ENCODE measurements at places on chromosomes 3 and 15. TPM values are rescaled to one million over a fixed set of nuclear protein-coding genes. Genes with fewer than 3 reads are reported as not detected.

GRCh38 chr15:100330221-100330620, 11.6 kb downstream of the ADAMTS17 start:
- no peak for DNase-seq

SH2D7 gene
- total RNA-seq, result not detected

GRCh38 chr3:52473026-52473425, 17.6 kb downstream of the NISCH start:
- DNase-seq, result no peak

- DNase-seq, result no peak
Observed at GRCh38 chr15:44719293-44719999, 8.1 kb downstream of the B2M start.

- DNase-seq, result no peak
Observed at GRCh38 chr3:128983293-128984069, 10.4 kb downstream of the CFAP92 start.

DNA sequence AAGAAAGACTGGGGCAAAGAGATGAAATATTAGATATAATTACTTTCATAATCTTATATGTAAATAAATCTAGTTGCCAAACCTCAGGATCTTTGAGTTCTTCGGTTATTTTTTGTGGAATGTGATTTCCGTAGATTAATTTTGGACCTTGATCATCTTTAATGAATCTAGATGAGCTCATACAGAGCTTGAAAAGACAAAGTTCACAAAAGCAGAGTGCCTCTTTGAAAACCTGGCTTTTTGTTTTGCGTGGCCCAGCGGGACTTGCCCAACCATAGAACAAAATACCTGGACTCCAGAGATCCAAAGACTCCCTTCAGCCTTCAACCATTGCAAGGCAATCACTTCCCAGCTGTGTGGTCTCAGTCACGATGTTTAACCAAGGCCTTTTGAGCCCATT, 54.8 kb upstream of the CHST2 start:
- no peak for DNase-seq

DNA sequence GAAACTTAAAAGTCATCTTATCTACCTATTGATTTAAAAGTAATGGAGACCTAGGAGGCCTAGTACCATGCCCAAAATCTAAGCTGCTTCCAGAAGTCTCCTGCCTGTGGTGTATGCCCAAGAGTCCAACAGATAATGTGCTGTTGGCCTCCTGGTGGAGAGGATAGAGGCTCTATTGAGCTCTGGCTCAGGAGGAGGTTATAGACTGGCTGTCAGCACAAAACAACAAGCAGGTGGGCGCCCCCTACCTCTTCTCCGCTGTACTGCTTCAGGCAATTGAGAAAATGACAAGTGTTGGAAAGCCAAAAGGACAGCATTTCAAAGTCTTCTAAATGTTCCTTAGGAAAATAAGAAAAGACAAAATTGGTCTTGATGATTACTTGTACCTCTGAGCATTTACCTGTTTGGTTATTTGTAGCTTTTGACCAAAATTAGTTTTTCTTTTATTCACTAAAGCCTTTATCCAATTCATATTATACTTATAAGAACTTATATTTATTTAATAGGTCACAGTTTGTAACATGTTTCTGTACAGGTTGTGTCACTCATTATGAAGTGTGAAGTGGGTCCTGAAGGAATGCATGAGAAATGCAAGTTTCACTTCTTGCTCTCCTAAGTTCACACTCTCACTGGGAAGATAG, 17.2 kb upstream of the GNB5 start:
- DNase-seq, result no peak

DNA sequence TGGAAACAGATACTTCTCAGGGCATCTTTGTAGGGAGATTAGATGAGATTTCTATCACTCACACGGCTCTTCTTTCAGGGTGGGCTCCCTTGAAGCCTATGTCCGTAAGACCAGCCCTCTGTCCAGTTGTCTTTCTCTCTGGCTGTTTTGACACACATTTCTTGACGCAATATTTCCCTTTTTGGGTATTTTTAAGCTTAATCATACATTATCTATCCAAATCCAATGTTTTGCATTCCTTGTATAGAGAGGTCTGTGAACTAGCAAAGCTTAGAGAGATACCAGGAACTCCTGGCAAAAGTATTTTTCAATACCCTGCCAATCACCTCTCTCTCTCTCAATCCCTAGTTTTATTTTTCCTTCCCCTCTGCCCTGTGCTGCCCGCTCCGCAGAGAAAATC, 79.3 kb downstream of the EOMES start:
- no peak for DNase-seq

DUOX1 gene
- 0.64 TPM for total RNA-seq

- no peak for DNase-seq
Observed at GRCh38 chr3:159757341-159758060, 231.1 kb upstream of the IL12A start.

KIF23 gene
- total RNA-seq, result 0.46 TPM

- no peak for DNase-seq
Observed at GRCh38 chr3:126867190-126867862, 115.6 kb upstream of the PLXNA1 start.

PIGX gene
- total RNA-seq, result 16.2 TPM

DNA sequence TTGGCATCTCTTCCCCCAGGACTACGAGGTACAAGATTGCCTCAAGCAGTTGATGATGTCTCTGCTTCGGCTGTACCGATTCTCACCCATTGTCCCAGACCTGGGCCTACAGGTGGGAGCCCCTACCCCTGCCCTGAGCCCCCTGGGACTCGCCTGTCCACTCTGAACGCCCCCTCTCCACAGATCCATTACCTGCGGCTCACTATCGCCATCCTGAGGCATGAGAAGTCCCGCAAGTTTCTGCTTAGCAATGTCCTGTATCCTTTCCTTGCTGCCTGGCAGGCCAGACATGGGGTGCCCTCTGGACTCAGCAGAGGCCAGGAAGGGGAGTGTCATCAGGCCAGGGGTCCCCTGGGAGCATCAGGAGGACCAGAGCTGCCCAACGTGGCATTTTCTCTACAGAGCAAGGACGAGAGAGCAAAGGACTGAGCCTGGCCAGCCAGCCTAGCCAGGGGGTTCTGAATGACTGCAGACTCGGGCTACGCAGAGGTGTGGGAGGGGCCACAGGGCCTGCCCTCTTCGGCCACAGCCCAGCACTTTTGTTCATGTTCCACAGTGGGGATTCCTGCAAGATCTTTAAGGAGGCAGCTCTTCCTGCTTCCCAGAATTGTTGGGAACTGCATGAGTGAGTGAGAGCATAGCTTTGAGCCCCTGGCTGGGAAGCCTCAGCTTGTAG, 11.2 kb downstream of the RNF123 start:
- DNase-seq, result no peak
